ENCODE measurements at places on chromosomes 16 and 17.
A peak's percentile ranks its signal among the peaks of the same experiment; 100 is the strongest.

GRCh38 chr16:53865494-53865863, 161.5 kb downstream of the FTO start:
- DNase-seq: no peak

GRCh38 chr16:50238868-50239301, 27.5 kb upstream of the ADCY7 start:
- no peak for DNase-seq

DNA sequence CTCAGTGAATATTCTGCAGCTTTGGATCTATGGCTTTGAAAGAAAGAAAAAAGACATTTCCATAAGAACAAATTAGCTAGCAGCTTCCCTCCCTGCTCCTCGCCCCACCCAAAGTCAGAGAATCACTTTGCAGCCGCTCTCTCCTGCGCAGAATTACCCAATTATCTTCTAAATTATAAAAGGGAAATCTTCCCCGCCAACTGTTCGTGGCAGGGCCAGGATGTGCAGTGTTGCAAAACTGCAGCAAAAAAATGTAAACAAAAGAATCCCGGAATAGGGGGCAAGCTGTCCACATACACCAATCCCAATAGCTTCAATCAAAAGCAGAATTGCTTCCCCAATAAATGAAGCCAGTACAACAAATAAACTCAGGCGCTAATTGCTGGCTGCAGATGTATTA, 510.6 kb downstream of the RBFOX1 start:
- DNase-seq: no peak

GRCh38 chr17:78915872-78916632, 9.1 kb downstream of the TIMP2 start:
- DNase-seq: no peak

- no peak for DNase-seq
Observed at GRCh38 chr17:38613981-38614779, 8.4 kb upstream of the SRCIN1 start.

DNA sequence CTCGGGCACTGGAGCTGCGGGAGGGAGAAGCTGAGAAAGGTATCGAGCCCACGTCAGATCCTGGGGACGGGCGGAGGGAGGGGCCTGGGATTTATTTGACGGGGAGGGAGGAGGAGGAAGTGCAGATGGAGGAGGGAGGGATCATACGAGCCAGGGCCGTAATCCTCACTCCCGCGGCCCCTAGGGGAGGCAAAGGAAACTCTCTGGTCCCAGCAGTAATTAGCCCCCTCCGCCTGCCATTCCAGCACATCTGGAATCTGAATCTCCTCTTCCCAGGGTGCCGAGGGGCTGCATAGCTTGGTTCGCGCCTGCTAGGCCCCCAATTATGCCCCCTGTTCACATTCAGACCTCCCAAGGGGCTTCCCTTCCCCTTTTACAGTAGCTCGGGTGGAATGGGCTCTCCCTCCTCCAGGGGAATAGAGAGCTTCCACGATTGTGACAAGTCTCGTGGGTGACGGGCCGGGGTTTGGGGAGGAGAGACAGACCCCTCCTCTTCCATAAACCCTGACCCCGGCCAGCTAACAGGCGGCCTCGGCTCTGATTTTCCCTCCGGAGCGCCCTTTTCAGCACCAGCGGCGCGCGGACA, at the start of gene SEZ6L2:
Gene SEZ6L2 (minus strand): TSS at position 35 of the 586 bp plus-strand sequence. CDS start 531 bp downstream, outside the sequence.
- DNase-seq: peak; percentile 91

GRCh38 chr17:32269377-32269776, 3.7 kb downstream of the RHBDL3 start:
- DNase-seq: no peak

GRCh38 chr17:32490101-32490482, 3.3 kb downstream of the CDK5R1 start:
- no peak for DNase-seq

- DNase-seq: no peak
Observed at GRCh38 chr17:60249290-60249826, 99.6 kb downstream of the CA4 start.

DNA sequence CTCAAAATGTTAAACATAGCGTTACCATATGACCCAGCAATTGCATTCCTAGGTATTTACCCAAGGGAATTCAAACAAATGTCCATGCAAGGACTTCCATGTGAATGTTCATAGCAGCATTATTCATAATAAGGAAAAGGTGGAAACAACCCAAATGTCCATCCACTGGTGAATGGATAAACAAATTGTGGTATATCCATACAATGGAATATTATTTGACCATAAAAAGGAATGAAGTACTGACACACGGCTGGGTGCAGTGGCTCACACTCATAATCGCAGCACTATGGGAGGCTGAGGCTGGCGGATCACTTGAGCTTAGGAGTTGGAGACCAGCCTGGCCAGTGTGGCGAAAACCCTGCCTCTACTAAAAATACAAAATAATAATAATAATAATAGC, 24.1 kb upstream of the GOSR2 start:
- no peak for DNase-seq

GRCh38 chr17:72021417-72022041, 99.3 kb upstream of the SOX9 start:
- DNase-seq: no peak

GRCh38 chr17:37671824-37672547, 28.7 kb upstream of the DDX52 start:
- no peak for DNase-seq

DNA sequence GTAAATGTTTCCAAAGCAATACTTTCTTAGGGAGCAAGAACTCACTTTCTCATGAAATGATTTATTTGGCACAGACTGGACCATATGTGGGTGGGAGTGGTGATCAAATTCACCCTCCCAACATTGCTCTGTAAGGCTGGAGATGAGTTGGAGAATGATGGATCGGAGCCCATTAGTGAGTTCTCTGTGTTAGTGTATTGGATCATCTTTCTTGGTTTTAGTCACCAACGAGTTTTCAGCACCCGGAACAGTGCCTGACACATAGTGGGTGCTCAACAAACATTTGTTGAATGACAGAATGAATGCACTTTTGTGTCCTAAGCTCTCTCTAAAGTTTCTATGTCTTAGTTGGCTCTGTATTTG, 104.5 kb upstream of the FAM20A start:
- DNase-seq: no peak

DNA sequence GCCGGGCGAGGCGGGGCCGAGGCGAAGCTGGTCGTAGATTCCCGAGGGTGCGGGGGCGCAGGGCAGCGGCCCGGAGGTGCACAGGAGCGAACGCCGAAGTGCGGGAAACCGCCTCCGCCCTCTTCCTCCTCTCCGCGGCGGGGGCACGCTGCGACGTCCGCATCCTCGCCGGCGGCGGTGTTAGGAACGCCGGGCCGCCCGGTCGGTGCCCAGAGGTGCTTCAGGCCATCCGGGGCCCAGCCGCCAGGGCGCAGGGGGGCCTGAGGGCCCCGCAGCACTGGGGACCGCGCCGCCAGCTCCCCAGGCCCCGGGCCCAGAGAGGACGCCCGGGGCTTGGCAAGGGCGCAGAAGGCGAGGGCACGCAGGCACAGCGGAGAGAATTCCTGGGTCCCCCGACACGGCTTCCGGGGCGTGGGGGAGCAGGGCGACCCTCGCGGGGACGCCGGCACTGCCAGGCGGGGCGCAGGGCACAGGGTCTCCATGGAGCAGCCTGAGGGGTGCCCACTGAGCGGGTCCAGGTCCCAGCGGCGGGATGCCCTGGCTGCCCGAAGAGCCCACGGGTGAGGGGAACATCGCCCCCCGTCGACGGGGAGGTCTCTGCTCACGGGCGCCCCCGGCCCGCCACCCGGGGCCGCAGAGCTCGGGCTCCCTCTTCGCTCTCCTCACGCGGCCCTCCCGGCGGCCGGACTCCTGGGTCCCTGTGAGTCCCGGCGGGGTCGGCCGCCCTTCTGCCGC, 576 bp downstream of the EPOP start:
- no peak for DNase-seq

DNA sequence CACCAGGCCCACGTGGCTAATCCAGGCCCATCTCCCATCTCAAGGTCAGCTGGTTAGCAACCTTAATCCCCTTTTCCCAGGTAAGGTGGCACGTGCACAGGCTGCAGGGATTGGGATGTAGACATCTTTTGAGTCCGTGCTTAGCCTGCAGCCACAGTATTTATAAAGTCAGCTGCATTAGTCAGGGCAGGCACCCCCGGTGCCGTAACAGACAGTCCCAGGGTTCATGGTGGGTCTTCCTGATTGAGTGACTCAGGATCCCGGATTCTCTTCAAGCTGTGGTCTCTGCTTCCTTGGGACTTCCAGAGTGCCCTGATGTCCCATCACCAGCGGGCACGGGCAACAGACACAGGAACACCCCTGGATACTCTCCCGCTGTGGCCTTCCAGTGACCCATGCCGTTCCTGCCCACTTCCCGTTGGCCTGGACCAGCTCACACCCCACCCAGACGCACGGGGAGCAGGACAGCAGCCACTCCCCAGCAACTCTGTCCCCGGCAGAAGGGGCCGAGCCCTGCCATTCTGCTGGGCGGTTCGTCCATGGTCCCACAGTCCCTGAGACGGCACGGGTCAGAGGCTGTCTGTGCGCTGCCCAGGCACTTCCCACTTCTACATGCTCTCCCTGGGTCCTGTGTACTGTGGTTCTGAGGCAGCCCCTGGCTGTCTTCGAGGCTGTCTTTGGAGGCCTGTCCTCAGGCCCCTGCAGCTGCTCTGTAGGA, 248.6 kb upstream of the GSE1 start:
- DNase-seq: no peak

DNA sequence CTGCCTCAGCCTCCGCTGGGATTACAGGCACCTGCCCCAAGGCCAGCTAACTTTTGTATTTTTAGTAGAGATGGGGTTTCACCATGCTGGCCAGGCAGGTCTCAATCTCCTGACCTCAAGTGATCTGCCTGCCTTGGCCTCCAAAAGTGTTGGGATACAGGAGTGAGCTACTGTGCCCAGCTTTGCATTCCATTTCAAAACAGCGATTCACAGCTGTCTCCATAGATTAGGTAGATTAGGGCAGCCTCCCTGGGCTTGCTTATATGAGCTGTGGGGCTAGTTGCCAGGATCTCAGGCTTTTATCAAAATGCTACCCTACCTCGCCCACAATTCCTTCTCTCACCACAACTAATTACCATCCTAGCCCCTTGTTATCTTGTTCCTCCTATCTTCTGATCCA, 176.4 kb upstream of the ZKSCAN2 start:
- no peak for DNase-seq

- DNase-seq: no peak
Observed at GRCh38 chr17:27578718-27579085, 52.3 kb upstream of the LGALS9 start.

- no peak for DNase-seq
Observed at GRCh38 chr17:72594248-72594647, 473.4 kb downstream of the SOX9 start.

- DNase-seq: peak; percentile 60
Observed at GRCh38 chr17:74807925-74808324, 31.8 kb upstream of the NAT9 start.

DNA sequence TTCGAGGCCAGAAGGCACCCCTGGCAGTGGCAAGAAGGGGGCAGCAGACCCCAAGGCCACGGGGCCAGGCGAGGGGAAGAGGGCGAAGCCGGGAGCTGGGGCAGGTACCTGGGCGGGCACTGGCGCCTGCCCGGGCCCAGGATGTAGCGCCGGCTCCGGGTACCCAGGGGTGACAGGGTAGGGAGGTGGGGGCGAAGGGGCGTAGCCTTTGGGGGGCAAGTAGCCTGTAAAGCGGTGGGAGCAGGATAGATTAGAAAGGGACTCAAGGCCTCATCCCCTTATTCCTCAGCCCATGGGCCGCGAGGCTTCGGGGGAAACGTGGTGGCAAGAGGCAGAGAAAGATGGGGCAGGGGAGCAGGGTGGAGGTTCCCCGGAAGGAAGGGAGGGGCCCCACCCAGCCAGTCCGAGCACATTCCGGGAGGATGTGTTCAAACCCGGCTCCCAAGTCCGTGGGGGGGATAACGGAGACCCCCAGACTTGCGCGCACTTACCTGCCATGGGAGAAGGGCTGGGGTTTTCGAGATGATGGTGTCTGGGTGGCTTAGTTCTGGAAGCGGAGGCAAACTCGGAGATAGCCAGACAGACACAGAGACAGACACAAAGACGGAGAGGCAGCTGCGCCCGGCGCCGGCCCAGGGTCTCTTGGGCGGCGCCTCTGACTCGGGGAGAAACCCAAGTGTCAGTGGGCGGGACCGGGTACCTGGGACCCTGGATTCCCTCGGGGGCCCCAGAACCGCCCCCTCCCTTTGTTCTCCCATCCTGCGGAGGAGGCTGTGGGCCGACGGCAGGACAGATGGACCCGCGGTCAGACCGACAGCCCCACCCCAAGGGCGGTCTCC, 493 bp downstream of the PLSCR3 start:
- DNase-seq: no peak

DNA sequence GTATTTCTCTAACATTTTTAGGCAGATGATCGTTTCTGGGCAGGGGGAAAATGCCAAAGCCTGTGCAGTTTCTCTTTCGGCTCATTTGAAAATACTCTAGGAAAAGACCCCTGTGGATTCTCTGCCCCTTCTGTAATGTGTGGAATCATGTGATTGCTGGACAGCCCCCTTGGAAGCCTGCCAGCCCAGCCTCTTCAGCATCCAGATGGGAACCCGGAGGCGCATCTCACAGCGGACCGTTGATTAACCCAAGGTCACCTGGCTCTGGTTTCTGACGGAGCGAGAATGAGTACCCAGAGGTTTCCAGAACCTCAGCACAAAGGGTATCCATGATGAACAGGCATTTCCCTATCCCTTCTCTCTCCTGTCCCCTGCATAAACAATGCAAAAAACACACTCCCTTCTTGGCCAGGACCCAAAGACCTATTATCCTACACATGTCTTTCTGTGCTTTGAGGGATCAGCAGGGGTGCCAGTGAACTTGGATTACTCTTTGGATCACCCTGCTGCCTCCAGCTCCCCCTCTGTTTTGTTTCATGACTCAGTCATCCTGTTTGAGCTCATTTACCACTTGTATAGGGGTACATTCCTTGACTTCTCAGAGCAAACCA, 957.1 kb upstream of the RBFOX1 start:
- no peak for DNase-seq

DNA sequence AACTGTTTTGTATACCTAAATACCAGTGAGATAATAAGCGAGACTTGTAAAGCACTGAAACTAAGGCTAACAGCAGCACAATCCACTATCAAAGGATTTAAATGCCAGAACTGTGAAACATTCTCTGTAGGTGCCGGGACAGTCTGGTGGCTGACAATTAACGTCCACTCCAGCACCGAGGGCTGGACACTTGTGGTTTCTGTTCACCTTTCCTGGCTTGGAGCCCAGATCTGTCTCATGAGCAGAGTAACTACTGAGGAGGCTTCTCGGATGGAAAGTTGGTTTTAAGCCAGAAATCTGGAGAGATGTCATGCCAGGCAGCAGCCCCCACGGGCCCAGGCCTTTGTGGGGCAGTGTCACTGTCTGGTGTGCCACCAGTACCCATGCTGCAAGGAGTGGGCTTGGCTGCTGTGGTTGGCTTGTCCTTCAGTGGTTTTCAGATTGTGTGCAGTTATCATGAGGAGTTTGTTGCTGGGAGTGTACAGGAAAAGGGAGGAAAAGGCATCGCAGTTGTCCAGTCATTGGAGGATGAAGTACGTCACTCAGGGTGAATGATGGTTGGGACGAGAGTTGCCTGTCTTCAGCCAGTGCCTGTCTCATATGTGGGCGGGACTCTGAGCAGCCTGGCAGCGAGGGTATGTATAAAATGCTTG, 35.5 kb downstream of the UBN1 start:
- DNase-seq: peak; percentile 32

DNA sequence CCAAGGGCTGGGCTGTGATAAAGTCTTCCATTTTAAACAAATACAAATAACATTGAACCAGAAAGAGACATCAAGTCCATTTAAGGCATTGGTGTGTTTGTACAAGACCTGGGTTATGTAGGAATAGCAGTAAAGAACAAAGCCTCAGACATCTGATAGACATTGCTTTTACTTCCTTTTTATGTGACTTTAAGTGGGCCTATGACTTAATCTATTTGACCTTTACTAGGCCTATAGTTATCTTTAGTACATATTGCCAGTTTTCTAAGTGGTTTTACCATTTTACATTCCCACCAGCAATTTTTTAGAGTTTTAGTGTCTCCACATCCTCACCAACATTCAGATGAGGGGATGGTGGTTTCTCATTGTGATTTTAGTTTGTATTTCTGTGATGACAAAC, 298.8 kb downstream of the ZFHX3 start:
- no peak for DNase-seq

Measured in SHP77 treated with DMSO at 0.1 percent for 48 hours (cell line).